ENCODE measurements at places on chromosomes 2 and 18. TPM values are rescaled to one million over a fixed set of nuclear protein-coding genes. Genes with fewer than 3 reads are reported as not detected.

The CROCC2 gene
- not detected for polyA plus RNA-seq

The NDUFV2 gene
- 187 TPM for polyA plus RNA-seq

The CCDC74B gene
- polyA plus RNA-seq: 0.59 TPM

The SERPINE2 gene
- 2.2 TPM for polyA plus RNA-seq

The RAB11FIP5 gene
- 10.4 TPM for polyA plus RNA-seq

- DNase-seq: peak; percentile 25
- H3K4me3 ChIP-seq: no peak overlapping the region
- H3K27me3 ChIP-seq: no peaks in the 10 kb centered on the region
These were observed 242.0 kb downstream of the DPP10 start for GRCh38 chr2:114684403-114684802.

- H3K4me3 ChIP-seq: no peak overlapping the region
- peaks cover 10% of the 10 kb centered on the region for H3K4me1 ChIP-seq
- H3K36me3 ChIP-seq: no peaks in the 10 kb centered on the region
- no peaks in the 10 kb centered on the region for H3K27me3 ChIP-seq
- no peak for DNase-seq
These were observed 5.6 kb upstream of the PER2 start for GRCh38 chr2:238294046-238294392.

DNA sequence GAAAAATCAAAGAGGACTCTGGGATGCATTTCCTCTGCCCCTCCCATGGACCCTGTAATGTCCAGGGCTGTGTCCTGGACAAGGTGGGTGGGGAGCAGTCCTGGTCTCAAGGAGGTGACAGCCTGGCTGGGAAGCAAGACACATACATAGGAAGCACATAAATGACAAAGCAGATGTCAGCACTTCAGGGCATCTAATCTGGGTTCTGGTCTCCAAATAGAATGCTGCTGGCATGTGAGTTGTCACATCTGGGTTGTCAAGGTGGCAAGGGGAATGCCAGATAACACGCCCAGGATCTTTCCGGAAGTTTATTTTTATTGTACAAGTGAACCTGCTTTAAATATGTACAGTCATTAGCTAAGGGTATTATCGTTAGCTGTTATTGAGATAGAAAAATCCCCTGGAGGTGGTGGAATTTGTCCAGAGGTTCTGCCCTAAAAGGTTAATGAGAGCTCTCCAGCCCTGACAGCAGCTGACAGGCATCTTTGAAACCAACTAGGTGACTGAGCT is 5.6 kb downstream of the IL1F10 start:
- no peak overlapping the region for H3K4me3 ChIP-seq
- no peak overlapping the region for H3K27ac ChIP-seq
- H3K36me3 ChIP-seq: no peaks in the 10 kb centered on the region
- H3K4me1 ChIP-seq: peaks cover 9% of the 10 kb centered on the region

DNA sequence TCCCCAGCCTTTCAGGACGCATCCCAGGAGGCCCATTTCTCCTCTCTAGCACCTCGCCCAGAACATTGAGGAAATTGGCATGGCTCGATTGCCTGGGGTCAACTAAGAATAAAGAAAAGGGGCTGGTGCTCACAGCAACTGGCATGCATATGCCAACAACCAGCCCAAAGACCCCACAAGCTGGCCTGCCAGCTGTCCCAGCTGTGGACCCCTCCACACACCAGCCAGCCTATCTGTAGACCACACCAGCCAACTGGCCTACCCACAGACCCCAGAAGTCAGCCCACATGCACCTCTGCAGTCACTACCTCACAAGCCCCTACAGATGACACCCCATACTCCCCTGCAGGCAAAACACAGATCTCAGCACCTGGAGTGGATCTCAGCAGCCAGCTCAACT is 123.8 kb upstream of the ID2 start:
- no peaks in the 10 kb centered on the region for H3K27me3 ChIP-seq
- H3K36me3 ChIP-seq: no peaks in the 10 kb centered on the region
- H3K27ac ChIP-seq: no peak overlapping the region
- no peak overlapping the region for H3K4me3 ChIP-seq

- no peaks in the 10 kb centered on the region for H3K4me1 ChIP-seq
- H3K36me3 ChIP-seq: no peaks in the 10 kb centered on the region
- no peaks in the 10 kb centered on the region for H3K27me3 ChIP-seq
- no peak overlapping the region for H3K27ac ChIP-seq
These were observed 131.2 kb downstream of the TRIB2 start for GRCh38 chr2:12847694-12848575.

DNA sequence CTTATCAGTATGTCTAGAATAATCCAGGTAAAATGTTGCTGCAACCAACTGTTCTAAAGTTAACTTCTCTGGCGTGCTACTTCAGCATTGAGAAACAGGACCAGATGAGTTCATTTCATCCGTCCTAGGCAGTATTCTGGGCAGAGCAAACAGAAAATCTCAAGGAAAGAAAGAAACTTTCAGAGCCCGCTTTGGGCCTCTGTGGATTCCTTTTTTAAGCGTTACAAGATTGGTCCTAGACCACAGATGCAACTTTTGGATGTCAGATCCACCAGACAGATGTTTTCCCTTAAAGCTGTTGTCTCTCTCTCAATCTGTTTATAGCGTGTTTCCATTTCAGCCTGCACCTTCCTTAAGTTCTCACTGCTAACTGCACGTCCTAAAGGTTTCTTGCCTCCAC is 75.0 kb downstream of the BCL2 start:
- no peaks in the 10 kb centered on the region for H3K27me3 ChIP-seq
- DNase-seq: no peak
- H3K27ac ChIP-seq: no peak overlapping the region
- H3K4me1 ChIP-seq: peaks cover under 1% of the 10 kb centered on the region

DNA sequence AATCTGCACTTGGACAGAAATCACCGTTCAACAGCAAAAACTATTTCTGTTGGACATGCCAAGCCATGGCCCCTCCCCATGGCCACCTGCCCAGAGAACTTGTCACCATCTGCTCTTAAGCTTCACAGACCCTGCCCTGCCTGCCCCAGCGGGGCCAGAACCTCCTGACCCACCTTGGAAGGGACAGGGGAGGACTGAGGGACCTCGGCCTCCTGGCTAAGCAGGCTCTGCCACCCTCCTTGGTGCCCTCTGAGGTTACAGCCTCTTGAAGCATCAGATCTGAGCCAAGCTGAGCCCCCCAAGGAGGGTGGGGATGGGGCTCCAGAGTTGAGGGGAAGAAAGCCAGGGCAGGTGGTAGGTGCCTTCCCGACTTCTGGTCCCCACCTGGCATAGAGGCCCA is 6.5 kb downstream of the TEX261 start:
- peaks cover 13% of the 10 kb centered on the region for H3K4me1 ChIP-seq
- no peak for DNase-seq
- H3K36me3 ChIP-seq: peaks cover 36% of the 10 kb centered on the region
- no peak overlapping the region for H3K4me3 ChIP-seq
- no peaks in the 10 kb centered on the region for H3K27me3 ChIP-seq

- H3K4me3 ChIP-seq: no peak overlapping the region
- H3K27me3 ChIP-seq: no peaks in the 10 kb centered on the region
These were observed 475.1 kb downstream of the TNS1 start for GRCh38 chr2:217527590-217528202.

- H3K27ac ChIP-seq: no peak overlapping the region
- H3K4me3 ChIP-seq: no peak overlapping the region
- no peak for DNase-seq
- H3K4me1 ChIP-seq: peaks cover 75% of the 10 kb centered on the region
- peaks cover 88% of the 10 kb centered on the region for H3K27me3 ChIP-seq
These were observed 1.5 kb downstream of the GAD1 start for GRCh38 chr2:170818036-170818751.

GRCh38 chr2:173747035-173747434 is 218.1 kb downstream of the SP3 start:
- no peak overlapping the region for H3K4me3 ChIP-seq
- no peaks in the 10 kb centered on the region for H3K27me3 ChIP-seq
- H3K36me3 ChIP-seq: no peaks in the 10 kb centered on the region
- no peak overlapping the region for H3K27ac ChIP-seq

Measured in CD8-positive, alpha-beta memory T cell (primary cell).